AG08396 (cell line): ENCODE measurements at places on chromosomes 5 and 9.
A peak's percentile ranks its signal among the peaks of the same experiment; 100 is the strongest.

GRCh38 chr5:55502759-55503158 is 32.0 kb downstream of the PLPP1 start:
- no peak for DNase-seq

- DNase-seq = no peak
Measured at GRCh38 chr9:6838158-6838557, 80.4 kb downstream of the KDM4C start.

GRCh38 chr5:21209409-21209808 is 1221.4 kb upstream of the CDH18 start:
- DNase-seq = no peak

GRCh38 chr9:121498150-121498486 is 1.5 kb downstream of the GGTA1 start:
- DNase-seq = peak; percentile 82

DNA sequence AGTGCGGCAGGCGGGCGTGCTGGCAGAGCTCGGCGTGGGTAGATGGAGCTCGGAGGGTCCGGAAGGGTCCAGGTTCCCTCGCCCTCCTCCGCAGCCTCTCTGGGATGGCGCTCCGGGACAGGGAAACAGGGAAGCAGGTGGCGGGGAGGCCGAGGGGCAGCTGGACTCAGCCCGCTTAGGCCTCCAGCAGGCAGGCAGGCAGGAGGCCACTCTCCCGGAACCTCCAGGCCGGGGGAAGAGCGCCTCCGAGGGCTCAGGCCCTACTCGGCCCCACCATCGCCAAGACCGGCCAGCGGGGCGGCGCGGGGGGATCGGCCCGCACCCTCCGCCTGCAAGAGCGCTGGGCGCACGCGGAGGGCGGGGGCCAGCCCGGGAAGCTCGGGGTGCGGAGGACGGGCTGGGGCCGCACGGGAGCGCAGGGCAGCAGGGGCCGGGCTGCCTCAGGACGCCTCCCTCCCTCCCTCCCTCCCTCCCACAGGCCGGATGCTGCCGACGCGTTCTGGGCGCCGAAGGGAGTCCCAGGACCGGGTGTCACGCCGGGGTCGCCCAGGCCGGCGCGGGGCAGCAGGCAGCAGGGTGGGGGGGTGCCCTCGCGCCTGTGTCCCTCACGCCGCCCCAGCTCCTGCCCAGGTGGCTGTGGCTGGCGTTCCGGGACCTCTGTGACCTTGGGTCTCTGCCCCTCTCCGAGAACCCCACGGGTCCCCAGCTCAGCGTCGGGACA is 977 bp downstream of the MGAT4B start:
- DNase-seq = peak; percentile 80

- DNase-seq = no peak
Measured at GRCh38 chr5:142295960-142296860, 28.6 kb downstream of the SPRY4 start.

GRCh38 chr9:5718296-5719032 is 89.6 kb downstream of the RIC1 start:
- no peak for DNase-seq

DNA sequence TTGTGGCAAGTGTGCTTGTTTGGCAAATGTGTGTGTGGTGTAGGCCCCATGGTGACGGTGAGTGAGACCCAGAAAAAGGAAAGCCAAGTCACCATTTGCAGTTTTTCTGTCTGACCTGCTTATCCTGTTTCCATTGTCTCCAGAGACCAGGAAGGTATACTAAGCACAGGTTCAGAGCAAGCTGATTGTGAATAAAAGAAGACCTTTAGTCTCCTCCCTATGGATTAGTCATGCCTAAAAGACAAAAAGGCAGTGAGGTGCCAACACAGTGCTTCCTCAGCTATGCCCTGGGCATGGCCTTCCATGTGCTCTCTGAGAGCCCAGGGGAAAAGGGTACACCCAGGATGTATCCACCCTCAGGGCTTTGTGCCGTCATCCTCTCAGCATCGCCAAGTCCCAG is 49.2 kb upstream of the SHOC1 start:
- DNase-seq = no peak

DNA sequence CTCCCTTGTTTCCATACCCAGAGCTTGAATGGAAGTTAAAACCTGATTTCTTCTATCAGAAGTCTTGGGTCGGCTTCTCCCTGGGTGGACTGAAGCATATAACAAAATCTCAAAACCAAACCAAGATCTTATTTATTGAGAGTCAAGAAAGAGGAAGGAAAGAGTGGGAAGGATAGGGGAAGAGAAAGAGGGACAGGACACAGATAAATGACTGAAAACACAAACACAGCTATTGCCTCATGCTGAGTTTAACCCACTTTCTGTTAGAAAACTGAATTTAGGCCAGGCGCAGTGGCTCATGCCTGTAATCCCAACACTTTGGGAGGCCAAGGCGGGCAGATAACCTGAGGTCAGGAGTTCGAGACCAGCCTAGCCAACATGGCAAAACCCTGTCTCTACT is 92.9 kb downstream of the PALM2AKAP2 start:
- no peak for DNase-seq

DNA sequence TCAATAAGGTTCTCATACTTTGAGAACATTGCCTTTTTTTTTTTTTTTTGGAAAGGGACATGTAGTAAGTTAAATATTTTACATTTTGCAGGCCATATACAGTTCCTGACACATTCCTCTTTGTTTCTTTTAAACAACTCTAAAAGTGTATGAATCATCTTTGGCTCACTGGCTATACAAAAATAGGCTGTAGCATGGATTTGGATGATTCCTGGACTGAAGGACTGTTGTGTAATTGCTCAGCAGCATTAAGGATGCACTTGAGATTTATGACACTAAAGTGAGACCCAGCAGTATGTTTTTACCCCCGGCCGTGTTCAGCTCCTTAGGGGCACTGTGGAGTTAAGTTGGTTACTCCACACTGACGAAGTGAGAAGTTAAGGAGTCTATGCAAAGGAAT is 41.3 kb downstream of the VPS13A start:
- peak; percentile 43 for DNase-seq

DNA sequence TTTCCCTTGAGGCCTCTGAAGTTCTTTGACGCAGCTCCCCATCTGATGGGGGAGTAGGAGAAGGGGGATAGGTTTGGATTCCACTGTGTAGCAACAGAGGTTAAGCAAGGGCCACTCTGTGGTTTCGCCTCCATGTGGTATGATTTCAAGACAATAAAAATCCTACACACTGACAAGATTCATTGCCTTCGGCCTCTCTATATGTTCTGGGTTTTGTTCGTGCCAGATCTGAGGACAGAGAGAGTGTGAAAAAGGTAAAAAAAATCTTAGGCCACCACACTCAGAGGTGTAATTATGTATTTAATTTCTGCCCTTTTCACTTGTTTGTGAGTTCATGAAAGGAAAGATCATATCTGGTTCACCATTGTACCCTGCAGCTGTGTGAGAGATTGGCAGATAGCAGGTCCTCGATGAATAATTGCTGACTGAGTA is 715.2 kb upstream of the ZNF608 start:
- DNase-seq = no peak

DNA sequence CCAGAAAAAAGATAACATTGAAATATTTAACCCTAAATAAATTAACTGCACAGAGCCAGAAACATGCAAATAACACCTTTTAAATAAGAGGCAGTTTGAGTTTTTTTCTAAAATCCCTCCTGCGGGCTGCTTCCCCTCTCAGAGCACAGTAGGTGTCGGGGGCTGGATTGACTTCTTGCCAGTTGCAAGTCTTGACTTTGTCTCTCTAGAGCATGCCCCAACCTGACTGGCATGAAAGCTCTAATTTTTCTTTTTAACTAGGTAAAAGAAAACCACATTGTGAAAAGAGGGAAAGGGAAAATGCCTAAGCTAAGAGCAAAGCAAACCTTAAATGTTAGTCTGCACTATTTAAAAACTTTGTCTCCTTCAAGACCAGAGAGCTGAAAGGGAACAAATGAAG is 46.4 kb upstream of the DNAH5 start:
- DNase-seq = no peak

GRCh38 chr9:98101868-98102273 is 17.2 kb downstream of the TRIM14 start:
- no peak for DNase-seq

GRCh38 chr5:33490071-33490665 is 49.4 kb downstream of the TARS1 start:
- no peak for DNase-seq

- DNase-seq = no peak
Measured at GRCh38 chr9:76896035-76896434, 9.9 kb downstream of the PRUNE2 start.

DNA sequence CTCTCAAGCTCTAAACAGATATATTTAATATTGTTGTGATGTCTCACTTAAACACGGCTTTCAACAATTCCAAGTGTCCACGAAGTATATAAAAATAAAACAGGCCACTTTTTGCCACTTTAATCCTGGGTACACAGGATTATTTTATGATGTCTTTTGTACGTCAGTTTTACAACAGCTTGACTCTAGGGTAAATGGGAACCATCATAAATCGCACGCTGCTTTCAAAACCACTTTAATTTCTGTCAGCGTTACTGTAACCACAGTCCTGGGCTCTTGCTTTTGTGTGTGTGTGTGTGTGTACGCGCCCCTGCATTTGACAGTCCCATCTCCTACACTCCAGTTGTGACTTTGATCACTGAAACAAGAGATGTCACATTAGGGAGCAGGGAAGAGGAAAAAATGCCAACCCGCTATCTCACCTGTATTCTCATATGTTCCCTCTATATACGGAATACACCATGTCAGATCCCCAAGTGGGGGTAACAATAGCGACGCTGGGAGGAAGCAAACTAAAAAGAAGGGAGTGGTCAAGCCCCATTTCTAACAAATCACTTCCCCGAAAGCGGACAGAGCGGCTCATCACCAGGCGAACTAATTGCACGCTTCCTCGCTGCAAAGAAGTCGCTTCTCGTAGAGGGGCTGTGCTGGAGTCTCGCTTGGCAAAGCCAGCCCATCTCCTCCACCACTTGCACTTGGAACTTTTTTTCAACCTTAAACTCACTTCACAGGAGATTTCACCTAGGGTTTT is 1.2 kb downstream of the BNC2 start:
- DNase-seq = peak; percentile 34

- no peak for DNase-seq
Measured at GRCh38 chr9:78874061-78874460, 577.1 kb downstream of the PSAT1 start.

- no peak for DNase-seq
Measured at GRCh38 chr5:132296412-132297016, 2.3 kb downstream of the SLC22A4 start.

GRCh38 chr9:135992486-135993408 is 31.6 kb upstream of the UBAC1 start:
- DNase-seq = peak; percentile 82

- DNase-seq = no peak
Measured at GRCh38 chr5:103441523-103441922, 121.1 kb downstream of the NUDT12 start.

DNA sequence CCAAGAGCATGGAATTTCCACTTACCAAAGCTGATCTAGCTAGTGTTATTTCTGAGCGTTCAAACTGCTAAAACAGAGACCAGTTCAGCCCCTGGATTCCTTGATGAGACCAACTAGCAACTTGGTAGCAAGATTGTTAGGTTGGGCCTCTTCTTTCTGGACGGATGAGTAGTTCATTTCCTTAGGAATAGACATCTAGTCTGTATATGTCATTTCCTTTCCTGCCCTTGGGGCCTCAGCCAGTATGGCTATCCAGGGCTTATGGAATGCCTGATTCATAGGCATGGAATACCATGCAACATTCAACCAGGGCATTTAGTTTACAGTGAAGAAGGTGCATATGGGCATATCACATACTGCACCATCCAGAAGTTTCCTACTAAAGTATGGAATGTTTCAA is 14.5 kb upstream of the LPAR1 start:
- DNase-seq = peak; percentile 17

- no peak for DNase-seq
Measured at GRCh38 chr9:3125602-3126405, 281.9 kb upstream of the PUM3 start.

DNA sequence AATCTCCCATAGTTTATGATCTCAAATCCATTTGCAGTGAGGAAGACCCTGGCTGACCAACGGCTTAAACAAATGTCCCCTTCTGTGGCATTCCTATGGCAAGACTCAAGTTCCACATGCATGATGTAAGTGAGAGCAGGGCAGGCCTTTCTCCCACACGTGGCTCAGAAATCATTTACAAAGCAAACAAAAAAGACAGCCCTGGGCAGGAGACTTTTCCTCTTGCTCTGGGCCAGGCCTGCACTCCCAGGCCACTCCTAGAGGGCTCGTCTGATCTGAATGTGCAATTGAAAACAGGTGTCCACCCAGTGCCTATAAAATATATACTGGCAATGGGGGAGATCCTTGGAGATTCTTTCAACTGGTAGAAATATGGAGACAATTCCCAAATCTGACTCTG is 123.1 kb downstream of the DMRT2 start:
- no peak for DNase-seq

GRCh38 chr9:116327701-116328405 is 174.3 kb downstream of the PAPPA start:
- DNase-seq = peak; percentile 58

DNA sequence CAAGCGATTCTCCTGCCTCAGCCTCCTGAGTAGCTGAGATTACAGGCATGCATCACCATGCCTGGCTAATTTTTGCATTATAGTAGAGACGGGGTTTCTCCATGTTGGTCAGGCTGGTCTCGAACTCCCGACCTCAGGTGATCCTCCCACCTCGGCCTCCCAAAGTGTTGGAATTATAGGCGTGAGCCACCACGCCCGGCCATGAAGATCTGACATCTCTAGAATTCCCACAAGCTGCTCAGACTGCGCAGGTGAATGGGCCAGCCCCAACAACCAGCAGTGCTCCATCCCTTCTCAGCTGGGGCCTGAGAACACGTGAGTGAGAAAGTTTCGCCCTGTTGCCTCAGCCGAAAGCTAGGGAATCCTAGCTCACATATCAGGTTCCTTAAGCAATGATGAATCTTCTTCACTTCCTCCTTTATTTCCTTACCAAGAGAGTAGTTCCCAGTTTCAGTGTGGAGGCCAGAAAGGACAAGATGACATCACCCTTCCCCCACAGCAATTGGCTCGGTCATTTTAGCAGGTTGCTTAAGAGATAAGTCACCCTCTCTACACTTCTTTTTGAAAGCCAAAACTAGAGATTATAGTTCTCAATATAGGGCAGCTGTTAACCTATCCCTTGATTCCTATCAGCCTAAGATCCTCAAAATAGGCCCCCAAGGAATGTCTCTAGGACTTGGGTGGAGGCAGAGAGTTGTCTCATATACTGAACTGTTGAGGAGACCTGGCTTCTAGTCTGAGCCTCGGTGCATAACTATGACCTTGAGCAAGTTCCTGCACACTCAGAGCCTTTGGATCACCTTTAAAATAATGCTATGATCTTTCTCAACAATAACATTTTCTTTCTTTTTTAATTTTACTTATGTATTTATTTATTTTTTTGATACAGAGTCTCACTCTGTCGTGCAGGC is 23.9 kb upstream of the PPP2CA start:
- no peak for DNase-seq

GRCh38 chr5:159058716-159059636 is 40.7 kb downstream of the EBF1 start:
- no peak for DNase-seq

- DNase-seq = no peak
Measured at GRCh38 chr9:94174164-94174563, 84.9 kb upstream of the ZNF169 start.

- peak; percentile 32 for DNase-seq
Measured at GRCh38 chr9:106945727-106946660, 83.0 kb downstream of the ZNF462 start.

- DNase-seq = no peak
Measured at GRCh38 chr5:132898094-132898493, 24.6 kb downstream of the LEAP2 start.

- DNase-seq = no peak
Measured at GRCh38 chr5:52774005-52774410, 13.7 kb upstream of the ITGA1 start.

GRCh38 chr5:138714694-138715093 is 38.5 kb upstream of the CTNNA1 start:
- DNase-seq = no peak

- no peak for DNase-seq
Measured at GRCh38 chr5:88734191-88734640, 148.8 kb downstream of the MEF2C start.
